Fibroblast of the aortic adventitia (primary cell): ENCODE measurements at places on chromosomes 2 and 18. TPM values are rescaled to one million over a fixed set of nuclear protein-coding genes. Genes with fewer than 3 reads are reported as not detected.

- no peak for DNase-seq
Observed at GRCh38 chr2:205850132-205850531, 167.8 kb downstream of the NRP2 start.

DNA sequence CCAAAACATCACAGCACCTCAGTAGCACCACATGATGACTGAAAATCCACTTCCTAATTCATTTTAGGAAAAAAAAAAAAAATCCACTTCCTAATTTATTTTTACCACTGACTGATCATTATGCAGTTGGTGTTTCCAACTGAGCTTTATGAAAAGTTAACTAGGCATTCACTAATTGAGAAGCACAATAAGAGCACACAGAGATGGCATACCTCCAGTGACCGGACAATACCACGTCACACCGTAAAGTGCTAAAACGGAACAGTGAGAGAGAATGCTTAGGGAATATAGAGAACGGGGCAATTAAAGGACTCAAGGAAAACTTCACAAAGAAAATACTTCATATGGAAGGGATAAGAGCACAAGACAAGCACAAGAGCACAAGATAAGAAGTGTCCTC is 212.5 kb downstream of the NBAS start:
- no peak for DNase-seq

DNA sequence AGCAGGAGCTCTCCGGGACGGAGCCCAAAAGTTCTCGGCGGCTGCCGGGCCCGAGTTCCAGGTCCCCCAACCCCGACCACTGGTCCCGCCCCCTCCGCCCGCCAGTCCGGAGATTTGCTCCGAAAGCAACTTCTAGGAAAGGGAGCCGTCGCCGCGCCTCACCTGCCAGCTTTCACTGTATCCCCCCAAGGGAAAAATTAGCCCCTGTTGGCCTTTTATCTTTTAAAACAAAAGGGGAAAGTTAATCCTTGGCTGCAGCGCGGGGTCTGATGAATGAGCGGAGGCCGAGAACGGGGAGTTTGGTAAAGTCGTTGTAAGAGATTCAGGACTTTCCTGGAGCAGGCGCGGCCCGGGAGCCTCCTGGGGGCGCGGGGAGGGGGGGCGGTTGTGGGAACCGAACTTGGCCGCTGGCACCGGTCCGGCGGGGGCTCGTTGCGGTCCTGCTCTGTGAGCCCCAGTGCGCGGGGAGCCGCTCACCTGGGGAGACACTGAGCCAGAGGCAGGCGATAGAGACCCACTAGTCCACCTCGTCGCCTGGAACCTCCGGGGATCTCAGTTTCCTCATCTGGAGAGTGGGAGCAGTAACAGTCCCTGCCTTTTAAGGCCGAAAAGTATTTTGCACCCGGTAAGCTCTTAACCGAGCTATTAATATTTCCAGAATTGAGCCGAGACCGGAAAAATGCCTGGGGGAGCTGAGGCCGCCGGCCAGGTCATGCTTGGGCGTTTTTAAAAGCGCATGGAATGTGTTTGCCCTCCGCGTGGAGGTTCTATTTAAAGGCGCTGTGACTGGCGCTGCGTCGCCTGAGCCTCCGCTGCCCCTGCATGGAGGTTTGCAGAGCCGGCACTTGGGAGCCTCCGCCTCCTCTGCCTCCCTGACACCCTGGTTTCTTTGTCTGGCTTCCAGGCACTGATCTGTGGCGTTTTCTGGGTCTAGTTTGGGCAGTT is 1.1 kb downstream of the EFHD1 start:
- no peak for DNase-seq

- peak; percentile 67 for DNase-seq
Observed at GRCh38 chr2:197675711-197676188, 363 bp upstream of the RFTN2 start.

DNA sequence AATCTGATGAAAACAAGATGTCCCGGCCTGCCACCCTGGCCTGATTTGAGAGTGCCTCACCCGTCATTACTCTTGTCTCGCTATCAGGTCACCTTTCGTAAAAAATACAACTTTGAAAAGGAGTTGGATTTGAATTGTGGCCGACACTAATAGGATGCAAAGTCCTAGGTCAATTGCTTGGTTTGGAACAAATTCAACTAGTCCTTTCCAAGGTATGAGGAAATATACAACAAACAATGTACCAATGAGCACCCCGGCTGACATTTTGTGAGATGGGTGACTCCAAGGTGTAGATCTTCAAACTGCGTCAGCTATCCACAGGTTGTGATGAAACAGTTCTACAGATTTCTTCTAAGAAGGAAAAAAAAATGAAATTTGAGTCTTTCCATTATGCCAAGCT is 77.8 kb downstream of the BCL2 start:
- DNase-seq: no peak

Gene HOXD12
- total RNA-seq: not detected in 2 replicates

GRCh38 chr2:181362561-181362960 is 94.6 kb upstream of the ITGA4 start:
- no peak for DNase-seq

GRCh38 chr18:3932276-3932675 is 482.3 kb downstream of the TGIF1 start:
- DNase-seq: no peak

GRCh38 chr18:6721755-6722154 is 7.8 kb upstream of the ARHGAP28 start:
- no peak for DNase-seq

DNA sequence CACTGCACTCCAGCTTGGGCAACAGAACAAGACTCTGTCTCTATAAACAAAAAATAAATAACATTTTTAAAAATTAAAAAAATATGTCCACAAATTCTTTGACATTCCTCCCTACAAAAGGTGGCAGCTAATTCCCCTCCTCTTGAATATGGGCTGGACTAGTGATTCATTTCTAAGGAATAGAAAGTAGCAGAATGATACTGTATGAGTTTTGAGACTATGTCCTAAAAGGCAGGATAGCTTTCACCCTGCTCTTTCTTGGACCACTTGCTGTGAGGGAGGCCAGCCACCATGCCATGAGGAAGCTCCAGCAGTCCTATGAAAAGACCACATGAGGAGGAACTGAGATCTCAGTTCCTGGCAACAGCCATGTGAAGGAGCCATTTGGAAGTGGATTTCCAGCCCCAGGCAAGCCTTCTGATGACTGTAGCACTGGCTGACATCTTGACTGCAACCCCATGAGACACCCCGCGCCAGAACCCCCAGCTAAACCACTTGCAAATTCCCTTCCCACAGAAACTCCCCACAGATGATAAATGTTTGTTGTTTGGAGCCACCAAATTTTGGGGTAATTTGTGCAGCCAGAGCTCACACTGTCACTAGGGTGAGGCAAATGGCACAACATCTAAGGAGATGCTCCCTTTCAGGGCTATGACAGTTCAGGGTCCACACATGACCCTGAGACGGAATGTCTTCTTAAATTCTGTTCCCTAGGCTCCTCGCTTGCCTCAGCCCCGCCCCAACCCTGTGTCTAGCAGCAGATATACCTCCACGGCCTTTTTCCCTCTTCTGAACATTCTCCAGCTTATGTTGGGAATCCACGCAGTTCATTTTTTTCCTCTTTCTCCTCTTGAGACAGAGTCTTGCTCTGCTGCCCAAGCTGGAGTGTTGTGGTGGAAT is 17.1 kb upstream of the ATOH8 start:
- no peak for DNase-seq

Gene AFF3
- total RNA-seq: 4.2 TPM in 1 of 2 replicates, not detected in the other

Gene ATOH8
- total RNA-seq: 17.0 and 22.0 TPM in 2 replicates

DNA sequence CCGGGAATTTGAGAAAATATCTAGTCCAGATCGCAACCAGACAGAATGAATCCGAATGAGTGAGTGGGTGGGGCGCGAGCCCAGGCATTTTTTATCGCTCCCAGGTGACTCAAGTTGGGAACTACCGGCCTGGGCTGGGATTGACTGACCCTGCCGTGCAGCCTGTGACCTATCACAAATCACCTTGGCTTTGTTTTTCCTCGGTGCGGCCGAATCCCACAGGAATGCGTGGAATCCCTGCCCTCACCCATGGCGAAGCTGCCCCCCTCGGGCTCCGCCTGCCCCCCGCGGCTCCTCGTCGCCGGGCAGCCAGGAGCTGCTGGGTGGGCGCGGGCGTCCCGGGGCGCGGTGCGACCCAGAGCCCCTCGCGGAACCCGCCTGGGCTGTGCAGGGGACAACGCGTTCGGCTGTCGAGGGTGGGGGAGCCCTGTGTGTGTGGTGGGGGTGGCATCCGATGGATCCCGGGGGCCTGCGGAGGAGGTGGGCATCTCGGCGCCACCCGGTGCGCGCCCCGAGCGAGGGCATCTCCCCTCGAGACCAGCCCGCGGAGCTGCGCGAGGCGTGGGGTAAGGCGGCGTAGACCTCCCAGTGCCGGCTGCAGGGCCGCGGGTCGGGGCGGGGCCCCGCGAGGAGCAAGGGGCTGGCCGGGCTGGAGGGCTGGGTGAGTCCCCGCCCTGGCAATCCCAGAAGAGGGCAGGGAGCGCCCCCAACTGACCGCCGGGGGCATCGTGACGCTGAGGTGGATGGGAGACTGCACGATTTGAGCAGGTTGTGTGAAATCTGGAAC is 16.5 kb downstream of the B3GNT7 start:
- peak; percentile 67 for DNase-seq

DNA sequence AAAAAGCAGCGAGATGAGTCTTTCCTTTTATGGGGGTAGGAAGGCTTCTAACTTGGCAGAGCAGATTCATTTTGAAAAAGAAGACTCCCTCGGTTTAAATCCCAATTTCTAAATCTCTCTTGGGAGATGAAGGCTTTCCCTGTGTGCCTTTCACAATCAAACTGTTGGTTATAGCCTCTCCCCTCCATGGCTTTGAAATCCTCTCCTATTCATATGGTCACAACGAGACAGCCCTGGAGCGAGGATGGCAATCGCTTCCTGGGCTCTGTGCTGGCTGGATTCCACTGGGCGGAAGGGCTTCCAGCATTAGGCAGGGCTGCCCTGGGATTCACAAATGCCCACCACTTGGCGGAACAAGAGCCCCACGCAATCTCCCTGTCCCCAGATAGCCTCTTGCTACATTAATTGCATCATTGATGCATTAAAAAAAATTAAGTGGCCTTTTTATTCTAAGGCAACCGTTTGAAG is 1.6 kb downstream of the CAVIN2 start:
- peak; percentile 51 for DNase-seq

- DNase-seq: no peak
Observed at GRCh38 chr2:127048969-127049897, 57.7 kb downstream of the BIN1 start.

GRCh38 chr2:173059971-173060461 is 15.6 kb upstream of the MAP3K20 start:
- peak; percentile 71 for DNase-seq

- no peak for DNase-seq
Observed at GRCh38 chr2:147603876-147604275, 241.0 kb upstream of the ACVR2A start.

DNA sequence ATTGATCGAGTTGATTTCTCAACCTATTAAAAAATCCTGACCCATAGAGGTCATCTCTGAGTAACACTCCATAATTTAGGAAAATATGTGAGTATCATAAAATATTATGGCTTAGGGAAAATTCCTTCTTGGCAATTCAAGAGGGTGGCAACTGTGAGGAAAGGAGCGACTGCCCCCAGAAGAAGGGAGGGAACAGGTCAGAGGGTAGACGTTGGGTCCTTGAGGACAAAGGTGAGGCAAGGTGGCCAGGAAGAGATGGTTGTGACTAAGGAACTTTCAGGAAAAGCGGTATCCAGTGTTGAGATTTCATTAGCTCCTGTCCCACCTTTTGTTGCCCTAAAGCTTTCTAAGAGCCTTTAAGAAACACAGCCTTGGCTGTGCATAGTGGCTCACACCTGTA is 10.5 kb upstream of the AGAP1 start:
- no peak for DNase-seq

DNA sequence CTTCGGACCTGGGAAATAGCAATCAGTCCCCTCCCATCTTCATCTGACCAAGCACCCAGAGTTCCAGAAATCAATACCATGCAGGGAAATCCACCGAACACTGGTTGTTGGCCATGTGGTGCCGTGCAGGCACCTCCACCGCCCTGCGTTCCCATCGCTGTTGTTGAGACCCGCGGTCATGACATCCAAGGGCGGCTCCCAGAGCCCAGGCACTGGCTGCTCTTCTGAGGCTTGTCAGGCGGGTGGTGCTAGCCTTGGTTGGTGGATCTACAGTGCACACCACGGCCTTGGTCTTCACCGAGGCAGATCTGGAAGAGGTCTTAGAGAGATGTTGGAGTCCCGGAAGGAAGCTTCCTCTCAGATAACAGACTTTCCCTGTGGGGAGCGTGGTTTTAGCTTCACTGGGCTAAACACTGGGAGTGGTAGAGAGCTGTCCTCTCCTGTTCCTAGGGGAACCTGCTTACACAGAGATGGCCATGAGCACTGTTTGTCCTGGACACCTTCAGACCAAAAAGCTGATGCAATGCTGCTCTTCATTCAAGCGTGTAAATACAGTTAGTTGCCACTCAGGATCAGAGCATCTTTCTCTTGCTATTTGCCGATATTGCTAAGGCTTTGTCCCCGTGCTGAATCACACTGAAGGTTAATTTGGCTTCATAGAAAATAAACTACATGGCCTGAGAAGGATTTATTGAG is 58.3 kb downstream of the SMIM21 start:
- no peak for DNase-seq

- peak; percentile 87 for DNase-seq
Observed at GRCh38 chr2:30208453-30208852, 22.9 kb upstream of the LBH start.

DNA sequence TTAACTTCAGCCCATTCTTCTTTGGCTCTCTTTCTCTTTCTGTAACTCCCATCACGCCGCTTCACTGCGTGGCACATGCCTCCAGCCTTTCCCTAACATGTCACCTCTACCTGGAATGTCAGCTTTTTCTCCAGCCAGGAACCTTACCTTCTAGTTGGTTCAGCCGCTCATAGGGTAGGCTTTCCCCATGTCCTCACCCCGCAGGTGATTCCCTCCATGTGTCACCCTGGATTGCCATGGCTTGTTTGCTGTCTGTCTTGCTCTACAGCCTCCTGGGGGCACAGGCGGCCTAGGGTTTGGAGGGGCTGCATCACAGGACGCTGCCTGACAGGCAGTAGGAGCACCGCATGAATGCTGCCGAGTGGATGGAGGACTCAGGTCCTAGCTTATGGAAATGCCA is 39.2 kb downstream of the ARHGEF4 start:
- no peak for DNase-seq

GRCh38 chr2:191114403-191114886 is 36.3 kb downstream of the STAT4 start:
- peak; percentile 10 for DNase-seq

DNA sequence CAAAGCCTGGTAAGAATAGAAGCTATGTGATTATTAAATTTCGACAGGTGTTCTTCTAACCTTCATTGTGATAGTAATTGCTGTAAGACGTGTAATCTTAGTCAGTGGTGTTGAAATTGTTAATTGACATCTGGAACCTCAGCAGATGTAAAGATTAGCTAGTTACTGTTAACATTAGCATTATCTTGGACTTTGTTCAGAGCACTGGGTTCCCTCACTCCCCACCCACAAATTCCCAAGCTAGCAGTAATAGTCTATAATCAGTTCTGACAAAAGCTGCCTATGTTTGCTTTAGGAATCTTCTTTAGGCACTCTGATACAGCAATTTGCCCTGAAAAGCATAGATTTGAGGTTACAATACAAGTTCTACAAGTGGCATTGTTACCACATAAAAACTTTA is 233.7 kb downstream of the EN1 start:
- no peak for DNase-seq
